A549 treated with Mapracorat at 1 μM for 4 hours (cell line): ENCODE measurements at places on chromosomes 1 and 21. TPM values are rescaled to one million over a fixed set of nuclear protein-coding genes. Genes with fewer than 3 reads are reported as not detected.

RAP1GAP gene
- total RNA-seq: 8.1 to 11.4 TPM (median 10.8 TPM) in 5 replicates

RAB29 gene
- 10.4 to 11.8 TPM (median 11.2 TPM) in 5 replicates for total RNA-seq

ECM1 gene
- 1.8 to 2.1 TPM (median 2.0 TPM) in 5 replicates for total RNA-seq

MNDA gene
- total RNA-seq: not detected in 5 replicates

OLIG1 gene
- total RNA-seq: not detected in 5 replicates

TMIGD3 gene
- not detected in 5 replicates for total RNA-seq

NOS1AP gene
- 0.18 to 0.57 TPM (median 0.27 TPM) in 5 replicates for total RNA-seq

DYRK3 gene
- total RNA-seq: 7.9 to 10.8 TPM (median 9.7 TPM) in 5 replicates

PPIAL4G gene
- not detected in 5 replicates for total RNA-seq

PPP2R5A gene
- 20.1 to 23.6 TPM (median 22.9 TPM) in 5 replicates for total RNA-seq

FCRL4 gene
- total RNA-seq: not detected in 5 replicates

SPATA46 gene
- not detected in 5 replicates for total RNA-seq

AK5 gene
- total RNA-seq: 4.5 to 8.7 TPM (median 7.9 TPM) in 5 replicates

TFF3 gene
- total RNA-seq: not detected in 5 replicates

ADGRL2 gene
- 7.8 to 10.3 TPM (median 8.3 TPM) in 5 replicates for total RNA-seq

LCE2A gene
- not detected in 5 replicates for total RNA-seq

NBPF10 gene
- total RNA-seq: 0.75 to 0.98 TPM (median 0.95 TPM) in 5 replicates

HECTD3 gene
- 13.7 to 19.5 TPM (median 18.6 TPM) in 5 replicates for total RNA-seq

VASH2 gene
- total RNA-seq: 1.7 to 3.5 TPM (median 2.9 TPM) in 5 replicates

NME7 gene
- 16.4 to 39.8 TPM (median 21.3 TPM) in 5 replicates for total RNA-seq

LORICRIN gene
- total RNA-seq: not detected in 5 replicates

SFN gene
- 503 to 710 TPM (median 599 TPM) in 5 replicates for total RNA-seq

CLCA2 gene
- 0.02 TPM in 1 of 5 replicates, not detected in the others for total RNA-seq

SPATA6 gene
- 1.3 to 1.9 TPM (median 1.7 TPM) in 5 replicates for total RNA-seq

NUP210L gene
- total RNA-seq: not detected in 5 replicates

PLA2G2F gene
- total RNA-seq: not detected in 5 replicates

NMNAT2 gene
- 0.39 to 0.91 TPM (median 0.56 TPM) in 5 replicates for total RNA-seq

CD1C gene
- not detected in 5 replicates for total RNA-seq

RHOU gene
- total RNA-seq: 7.3 to 10.1 TPM (median 9.5 TPM) in 5 replicates

C4BPA gene
- total RNA-seq: 0.45 to 0.89 TPM (median 0.66 TPM) in 5 replicates

CELA2A gene
- total RNA-seq: not detected in 5 replicates

PLA2G5 gene
- total RNA-seq: not detected in 5 replicates

RPS27 gene
- 4,081 to 8,275 TPM (median 4,317 TPM) in 5 replicates for total RNA-seq

PPP1R8 gene
- total RNA-seq: 33.0 to 40.8 TPM (median 37.6 TPM) in 5 replicates

RASSF5 gene
- total RNA-seq: 0.88 to 1.2 TPM (median 1.1 TPM) in 5 replicates

GOLT1A gene
- total RNA-seq: 3.6 to 6.7 TPM (median 4.4 TPM) in 5 replicates

S100A3 gene
- total RNA-seq: 103 to 117 TPM (median 114 TPM) in 5 replicates

ILDR2 gene
- 0.02 to 0.05 TPM (median 0.03 TPM) in 3 of 5 replicates, not detected in the others for total RNA-seq

KRTAP13-2 gene
- not detected in 5 replicates for total RNA-seq

MYOM3 gene
- total RNA-seq: 6.2 to 8.2 TPM (median 6.6 TPM) in 5 replicates

FAM72C gene
- total RNA-seq: 4.3 to 5.7 TPM (median 4.7 TPM) in 5 replicates

MAB21L3 gene
- total RNA-seq: 0.04 TPM in 1 of 5 replicates, not detected in the others

ERO1B gene
- total RNA-seq: 2.7 to 3.4 TPM (median 2.8 TPM) in 5 replicates

VPS13D gene
- 5.6 to 7.7 TPM (median 7.4 TPM) in 5 replicates for total RNA-seq

SLC44A5 gene
- total RNA-seq: 0.04 to 0.06 TPM (median 0.06 TPM) in 4 of 5 replicates, not detected in the other

RNF186 gene
- not detected in 5 replicates for total RNA-seq

S100A14 gene
- total RNA-seq: 0.24 to 0.73 TPM (median 0.38 TPM) in 5 replicates

TSPAN1 gene
- total RNA-seq: 2.1 to 3.2 TPM (median 2.6 TPM) in 5 replicates

SLC44A3 gene
- total RNA-seq: 1.2 to 2.4 TPM (median 1.6 TPM) in 5 replicates

RNU11 gene
- not detected in 5 replicates for total RNA-seq

DNALI1 gene
- total RNA-seq: 0.06 to 0.26 TPM (median 0.18 TPM) in 4 of 5 replicates, not detected in the other

LENEP gene
- total RNA-seq: 0.34 TPM in 1 of 5 replicates, not detected in the others

OPRD1 gene
- total RNA-seq: 0.01 to 0.02 TPM (median 0.02 TPM) in 4 of 5 replicates, not detected in the other

CBR3 gene
- total RNA-seq: 10.7 to 14.1 TPM (median 13.5 TPM) in 5 replicates

PADI4 gene
- not detected in 5 replicates for total RNA-seq
